CD8-positive, alpha-beta T cell (primary cell): ENCODE measurements at places on chromosomes 16 and 17.

- DNase-seq, result peak; percentile 42
Measured at GRCh38 chr17:63961355-63962212, 11.1 kb downstream of the SCN4A start.

DNA sequence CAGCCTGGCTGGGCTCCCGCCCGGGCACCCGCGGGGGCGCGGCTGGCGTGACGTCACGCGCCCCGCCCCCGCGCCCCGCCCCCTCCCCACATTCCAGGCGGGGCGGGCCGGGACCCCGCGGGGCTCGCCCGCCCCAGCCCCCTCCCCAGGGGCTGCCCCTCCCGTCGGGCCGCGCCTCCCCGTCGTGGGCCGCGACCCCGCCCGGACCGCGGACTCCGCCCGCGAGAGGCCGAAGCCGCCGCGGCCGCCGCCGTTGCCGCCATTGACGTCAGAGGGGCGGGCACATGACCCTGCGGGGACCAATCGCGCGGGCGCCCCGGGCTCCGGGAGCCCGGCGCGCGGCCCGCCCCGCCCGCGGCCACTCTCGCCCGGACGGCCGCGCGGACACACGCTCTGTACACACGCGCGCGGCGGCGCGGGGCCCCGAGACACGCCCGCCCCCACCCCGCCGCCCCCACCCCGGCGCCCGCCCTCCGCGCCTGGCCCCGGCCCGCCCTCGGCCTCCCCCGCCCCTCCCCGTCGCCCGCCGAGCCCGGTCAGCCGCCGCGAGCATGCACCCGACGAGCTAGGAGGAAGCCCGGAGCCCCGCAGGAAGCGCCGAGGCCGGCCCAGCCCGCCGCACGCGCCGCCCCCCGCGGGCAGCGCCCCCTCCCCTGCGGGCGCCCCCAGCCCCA is at the start of gene CMIP:
Gene CMIP (plus strand): TSS at position 361 of the 674 bp plus-strand sequence.
- peak; percentile 89 for DNase-seq

GRCh38 chr17:48455791-48456190 is 25.8 kb upstream of the SKAP1 start:
- DNase-seq, result no peak

GRCh38 chr17:20235747-20236146 is 226.6 kb downstream of the SPECC1 start:
- DNase-seq, result no peak

- peak; percentile 25 for DNase-seq
Measured at GRCh38 chr17:66667491-66668030, 167.4 kb upstream of the CACNG5 start.

- no peak for DNase-seq
Measured at GRCh38 chr17:81923302-81924260, 4.0 kb downstream of the MAFG start.

DNA sequence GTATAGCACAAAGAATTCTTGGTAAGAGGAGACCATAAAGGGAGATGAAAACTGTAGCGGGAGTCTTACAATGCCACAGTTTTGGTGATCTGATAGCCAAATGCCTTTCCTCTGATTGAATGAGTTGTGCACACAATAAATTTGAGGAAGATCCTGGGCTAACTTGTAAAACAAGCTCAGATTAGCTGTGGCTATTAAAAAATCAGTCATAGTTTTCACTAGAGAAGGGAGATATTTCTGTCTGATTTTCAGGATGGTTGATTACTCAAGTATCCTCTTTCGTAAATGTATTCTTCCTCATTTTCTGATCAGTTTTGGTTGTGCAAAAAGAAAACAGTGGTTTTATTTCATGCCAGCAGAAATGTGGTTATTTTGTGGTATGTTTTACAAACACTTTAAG is 9.1 kb upstream of the METTL9 start:
- no peak for DNase-seq

GRCh38 chr17:38602453-38602852 is 3.3 kb downstream of the SRCIN1 start:
- no peak for DNase-seq

DNA sequence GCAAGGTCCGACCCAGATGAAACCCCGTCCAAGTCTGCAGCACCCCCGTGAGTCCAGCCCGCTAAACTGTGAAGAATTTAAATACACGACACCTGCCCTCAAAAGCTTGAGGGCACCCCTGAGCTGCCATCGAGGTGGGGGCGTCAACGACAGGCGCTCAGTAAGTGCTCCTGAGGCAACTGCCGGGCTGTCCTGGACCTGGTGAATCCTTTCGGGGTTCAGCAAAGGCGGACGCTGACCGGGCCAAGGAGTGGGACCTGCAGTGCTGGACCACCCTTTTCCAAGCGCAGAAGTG is 512 bp upstream of the ENDOV start:
- no peak for DNase-seq

GRCh38 chr16:57234707-57235092 is 10.4 kb upstream of the ARL2BP start:
- DNase-seq, result no peak

DNA sequence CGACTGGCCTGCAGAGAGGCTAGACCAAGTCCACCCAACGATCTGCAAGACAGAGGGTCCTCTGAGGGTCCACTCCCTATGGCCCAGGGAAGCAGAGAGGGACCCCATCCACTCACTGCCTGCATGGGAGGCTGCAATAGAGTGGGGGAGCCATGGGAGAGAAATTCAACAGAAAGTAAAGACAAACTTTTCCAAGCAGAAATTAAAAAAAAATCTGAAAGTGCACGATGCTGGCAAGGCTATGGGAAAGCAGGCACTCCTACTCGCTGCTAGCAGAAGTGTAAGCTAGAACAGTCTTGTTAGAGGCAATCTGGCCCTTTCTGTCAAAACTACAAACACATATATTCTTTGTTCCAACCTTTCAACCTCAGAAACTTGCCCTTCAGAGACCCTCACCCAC is 85.4 kb downstream of the GAS7 start:
- no peak for DNase-seq
